HL-60 (cell line): ENCODE measurements at places on chromosomes 16 and 17.

GRCh38 chr17:78122931-78123249 lies 5.7 kb downstream of the TMC6 start:
- no peak for DNase-seq

DNA sequence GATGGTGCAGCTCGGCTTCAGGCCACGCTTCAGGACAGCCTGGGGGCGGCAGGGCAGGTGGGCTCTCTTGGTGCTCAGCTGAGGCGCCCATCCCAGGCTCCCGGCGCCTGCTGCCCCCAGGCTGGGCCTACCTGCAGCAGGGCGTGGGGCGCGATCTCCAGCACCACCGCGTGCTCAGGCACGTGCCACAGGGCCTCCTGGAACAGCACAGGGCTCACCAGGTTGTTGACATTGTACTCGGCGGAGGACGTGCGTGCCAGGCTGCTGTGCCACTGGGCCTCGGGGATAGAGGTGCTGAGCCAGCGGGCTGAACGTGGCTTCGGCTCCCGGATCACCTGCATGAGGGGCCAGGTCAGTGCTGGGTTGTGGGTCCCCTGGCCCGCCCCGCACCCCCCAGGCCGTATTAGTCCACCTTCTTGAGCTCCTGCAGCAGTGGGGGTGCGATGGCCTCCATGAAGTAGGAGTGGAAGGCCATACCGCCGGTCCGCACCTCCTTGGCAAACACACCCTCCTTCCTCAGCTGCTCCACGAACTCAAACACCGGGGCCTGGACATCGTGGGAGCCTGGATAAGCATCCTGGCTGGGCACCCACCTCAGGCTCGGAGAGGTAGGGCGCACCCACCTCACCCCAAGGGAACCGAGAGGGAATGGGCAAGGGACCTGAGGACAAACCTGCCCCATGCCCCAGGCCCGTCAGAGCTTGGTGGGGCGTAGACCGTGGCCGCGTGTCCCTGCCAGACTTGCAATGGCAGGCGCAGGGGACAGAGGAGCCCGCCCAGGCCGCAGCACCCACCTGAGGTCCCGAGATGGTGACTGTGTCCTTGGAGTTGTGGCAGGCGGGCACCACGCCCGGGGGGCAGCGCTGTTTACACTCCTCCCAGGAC lies 9.0 kb downstream of the FASN start:
- DNase-seq, result no peak

DNA sequence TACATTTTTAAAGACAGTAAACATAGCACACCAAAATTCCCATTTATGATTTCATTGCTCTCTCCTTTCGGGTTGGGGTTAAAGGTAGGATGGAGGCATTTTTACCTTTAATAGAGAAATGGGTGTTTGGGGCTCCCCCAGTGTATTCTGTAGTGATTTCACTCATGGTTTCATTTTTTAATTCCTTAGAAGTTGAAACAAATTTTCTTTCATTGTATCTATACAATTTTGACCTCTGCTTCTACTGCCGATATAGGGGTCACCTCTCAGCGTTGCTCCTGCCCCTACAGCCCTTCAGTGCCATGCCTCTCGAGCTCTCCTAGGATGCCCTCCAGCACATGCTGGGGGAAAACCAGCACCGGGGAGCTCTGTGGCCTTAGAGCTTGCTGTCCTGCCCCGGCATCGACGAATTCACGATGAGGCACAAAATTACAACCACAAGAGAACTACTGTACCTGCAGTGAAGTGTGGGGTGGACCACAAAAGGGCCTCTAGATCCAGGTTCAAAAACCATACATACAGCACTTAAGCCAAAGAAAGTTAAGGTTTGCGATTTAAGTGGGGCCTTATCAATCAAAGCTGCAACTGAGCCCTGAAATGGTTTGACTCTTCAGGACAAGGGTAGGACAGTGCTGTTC lies 39.3 kb downstream of the LITAFD start:
- no peak for DNase-seq

GRCh38 chr16:71880176-71880575 lies 3.8 kb downstream of the ZNF821 start:
- DNase-seq, result peak; percentile 69

DNA sequence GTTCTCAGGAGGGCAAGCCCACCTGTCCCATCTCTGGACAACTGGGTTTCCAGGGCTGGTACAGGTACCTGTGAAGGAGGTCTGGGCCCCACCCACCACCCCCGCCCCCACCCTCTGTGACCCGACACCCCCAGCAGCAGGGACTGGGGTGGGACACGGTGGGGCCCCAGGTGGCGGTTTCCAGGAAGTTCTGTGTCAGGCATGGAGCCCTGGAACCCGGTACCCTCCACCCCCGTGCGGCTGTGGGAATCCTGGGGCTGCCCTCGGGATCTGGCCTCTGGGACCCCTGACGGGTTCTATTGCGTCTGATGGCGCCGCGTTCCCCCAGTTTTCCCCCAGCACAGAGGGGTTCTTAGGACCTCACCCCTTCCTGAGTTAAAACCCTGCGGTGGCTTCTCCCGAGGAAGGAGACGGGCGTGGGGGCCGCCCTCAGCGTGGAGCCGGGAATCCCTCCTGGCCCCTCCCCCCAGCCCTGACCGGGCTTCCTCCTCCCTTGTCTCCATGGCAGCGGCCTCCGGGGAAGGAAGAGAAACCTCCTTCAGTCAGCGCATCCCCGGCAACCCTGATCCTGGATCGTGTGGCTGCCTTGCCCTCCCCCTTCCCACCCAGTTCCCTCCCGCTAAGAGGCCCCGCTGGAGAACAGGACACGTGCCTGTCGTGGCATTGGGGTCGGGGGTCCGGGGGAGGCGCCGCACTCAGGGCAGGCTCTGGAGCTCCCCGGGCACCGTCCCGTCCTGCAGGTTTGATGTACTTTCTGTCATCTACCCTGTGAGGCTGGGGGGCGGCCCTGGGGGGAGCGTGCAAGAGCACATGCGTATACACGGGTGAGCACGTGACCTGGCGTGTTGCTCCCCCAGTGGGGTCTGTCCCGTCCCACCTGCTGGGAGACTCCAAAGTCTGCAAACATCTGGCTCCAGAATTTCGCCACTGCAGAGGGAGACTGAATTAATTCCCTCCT lies 30.3 kb downstream of the CACNA1H start:
- no peak for DNase-seq

GRCh38 chr17:58317421-58318064 lies 11.1 kb downstream of the TSPOAP1 start:
- peak; percentile 79 for DNase-seq

DNA sequence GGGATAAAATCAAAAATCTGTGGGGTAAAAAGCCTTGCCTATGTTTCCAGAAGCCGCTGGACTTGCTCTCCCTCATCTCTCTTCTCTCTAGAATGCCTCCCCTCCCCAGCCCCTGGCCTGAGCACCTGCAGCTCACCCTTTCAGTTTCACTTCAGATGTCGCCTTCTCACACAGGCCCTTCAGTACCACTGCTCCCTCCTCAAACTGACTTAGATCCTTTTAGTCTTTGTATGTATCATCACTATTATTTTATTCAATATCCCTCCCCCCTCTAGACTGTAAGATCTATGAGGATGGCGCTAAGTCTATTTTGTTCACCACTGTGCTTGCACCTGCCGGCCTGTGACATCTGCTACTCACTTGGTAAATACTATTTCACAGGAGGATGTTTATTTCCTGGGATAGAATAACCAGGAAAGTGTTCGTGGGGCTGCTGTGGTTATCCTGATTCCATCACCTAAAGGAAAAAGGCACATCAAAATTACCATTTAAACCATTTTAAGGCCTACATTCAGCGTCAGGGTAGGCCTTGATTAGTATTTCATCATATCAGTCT lies 122.3 kb downstream of the MRTFB start:
- no peak for DNase-seq

- DNase-seq, result no peak
Measured at GRCh38 chr16:88585269-88585668, 15.1 kb downstream of the ZC3H18 start.

DNA sequence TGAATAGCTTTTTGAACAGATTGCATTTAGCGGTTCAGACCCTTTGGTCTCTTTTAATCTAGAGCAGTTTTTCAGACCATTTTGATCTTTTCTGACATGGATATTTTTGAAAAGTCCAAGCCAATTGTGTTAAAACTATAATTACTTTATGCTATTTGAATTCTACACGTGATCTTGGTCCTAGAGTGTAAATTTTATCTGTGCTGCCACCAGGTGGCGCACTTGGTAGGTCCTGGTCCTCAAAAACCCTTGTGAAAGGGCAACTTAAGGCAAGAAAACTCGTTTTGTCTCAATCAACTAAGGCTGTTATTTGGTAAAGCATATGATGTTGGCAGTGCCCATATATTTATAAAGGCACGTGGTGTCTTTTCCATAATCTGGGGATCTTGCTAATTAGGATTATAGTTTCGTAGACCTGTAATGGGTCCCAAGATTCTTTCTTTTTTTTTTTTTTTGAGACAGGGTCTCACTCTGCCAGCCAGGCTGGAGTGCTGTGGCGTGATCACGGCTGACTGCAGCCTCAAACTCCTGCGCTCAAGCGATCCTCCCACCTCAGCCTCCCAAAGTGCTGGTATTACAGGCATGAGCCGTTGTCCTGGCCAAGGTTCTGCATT lies 43.9 kb upstream of the TEX2 start:
- DNase-seq, result peak; percentile 65

GRCh38 chr16:9016824-9017223 lies 53.1 kb upstream of the USP7 start:
- DNase-seq, result peak; percentile 15

GRCh38 chr16:49800876-49801275 lies 55.0 kb downstream of the ZNF423 start:
- DNase-seq, result no peak

DNA sequence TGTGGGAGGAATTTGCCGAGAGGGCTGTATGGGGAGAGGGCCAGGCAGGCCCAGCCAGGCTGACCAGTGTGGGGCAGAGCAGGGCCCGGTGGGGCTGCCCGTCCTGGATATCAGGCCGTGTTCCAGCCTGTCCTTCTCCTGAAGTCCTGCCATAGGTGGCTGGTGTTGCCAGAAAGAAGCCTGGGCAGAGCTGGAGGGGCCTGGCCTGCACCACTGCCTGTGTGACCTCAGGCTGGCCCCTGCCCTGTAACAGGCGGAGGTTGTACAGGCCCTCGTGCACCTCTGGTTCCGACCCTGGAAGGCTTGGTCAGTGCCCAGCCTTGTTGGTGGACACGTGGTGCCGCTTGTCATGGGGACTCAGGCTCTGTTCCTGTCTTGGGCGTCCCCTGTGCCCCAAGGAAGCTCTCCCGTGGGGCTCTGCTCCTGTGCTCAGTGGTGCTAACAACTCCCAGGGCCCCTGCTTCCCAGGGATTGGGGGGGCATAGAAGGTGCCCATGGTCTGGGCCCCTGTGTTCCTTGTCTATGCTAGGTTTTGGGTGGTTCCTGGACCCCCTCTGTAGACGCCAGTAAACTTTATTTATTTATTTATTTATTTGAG lies 33.3 kb downstream of the ADCY7 start:
- DNase-seq, result no peak

- DNase-seq, result no peak
Measured at GRCh38 chr16:12917653-12918052, 16.3 kb downstream of the SHISA9 start.

DNA sequence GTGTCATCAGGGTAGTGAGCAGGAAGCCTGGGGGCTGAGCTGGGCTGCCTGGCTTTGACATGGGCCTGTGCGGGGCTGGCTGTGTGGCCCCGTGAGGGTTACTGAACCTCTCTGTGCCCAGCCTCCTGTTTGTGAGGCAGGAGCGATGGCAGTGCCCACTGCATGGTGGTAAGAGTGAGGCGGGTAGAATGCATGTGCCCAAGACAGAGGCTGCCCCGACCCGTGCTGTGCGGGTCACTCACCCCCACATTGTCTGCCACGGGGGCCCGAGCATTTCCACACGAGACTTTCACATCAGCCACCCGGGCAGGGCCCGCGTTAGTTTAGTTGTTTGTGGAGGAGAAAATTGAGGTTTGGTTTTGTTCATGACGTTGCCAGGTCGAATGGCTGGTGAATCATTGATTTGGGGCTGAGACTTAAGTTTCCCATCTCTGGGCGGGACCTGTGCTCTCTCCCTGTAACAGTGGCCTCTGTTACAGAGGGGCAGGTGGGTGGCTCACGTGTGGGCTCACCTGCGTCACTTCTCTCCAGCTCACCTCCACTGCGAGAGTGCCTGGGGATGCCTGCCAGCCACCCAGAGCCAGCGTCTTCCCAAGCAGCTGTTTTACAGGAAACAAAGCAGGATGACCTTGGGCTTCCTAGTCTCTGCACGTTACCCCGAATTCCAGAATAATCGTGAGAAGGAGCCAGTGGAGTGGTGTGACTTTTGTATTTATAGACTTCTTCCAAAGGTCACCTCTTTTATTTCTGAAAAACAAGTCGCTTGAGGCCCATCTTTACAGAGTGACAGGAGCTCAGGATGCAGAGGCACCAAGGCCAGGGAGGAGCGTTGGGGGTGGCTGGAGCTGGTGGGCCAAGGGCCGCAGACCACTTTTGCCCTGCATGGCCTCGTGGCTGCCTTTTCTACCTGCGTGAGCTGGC lies 150.6 kb downstream of the RPTOR start:
- DNase-seq, result no peak

- no peak for DNase-seq
Measured at GRCh38 chr17:75693500-75694481, 26.7 kb downstream of the SAP30BP start.

DNA sequence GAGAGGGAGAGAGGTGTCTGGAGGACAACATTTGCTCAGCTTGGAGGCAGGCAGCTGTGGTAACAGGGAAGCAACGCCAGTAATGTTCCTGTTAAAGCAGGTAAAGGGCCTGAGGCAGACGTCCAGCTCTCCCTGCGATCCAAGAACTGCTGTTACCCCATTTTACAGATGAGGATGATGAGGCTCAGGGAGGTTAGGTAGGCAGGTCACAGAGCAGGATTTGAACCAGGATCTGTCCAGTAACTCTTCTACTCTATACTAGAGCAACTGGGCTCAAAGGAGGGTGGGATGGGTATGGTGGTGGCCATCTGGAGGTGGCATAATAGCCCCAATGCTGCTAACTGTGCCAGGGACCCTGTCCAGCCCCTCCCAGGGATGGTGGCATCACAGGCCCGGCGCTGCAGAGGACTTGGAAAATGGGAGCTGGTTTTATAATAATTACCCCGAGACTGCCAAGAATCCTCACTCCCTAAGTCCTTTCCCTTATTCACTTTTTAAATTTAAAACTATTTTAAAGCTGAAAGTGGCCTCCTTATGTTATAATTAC lies 12.0 kb downstream of the CA7 start:
- DNase-seq, result no peak

- DNase-seq, result no peak
Measured at GRCh38 chr16:69796285-69797118, 34.4 kb downstream of the WWP2 start.

DNA sequence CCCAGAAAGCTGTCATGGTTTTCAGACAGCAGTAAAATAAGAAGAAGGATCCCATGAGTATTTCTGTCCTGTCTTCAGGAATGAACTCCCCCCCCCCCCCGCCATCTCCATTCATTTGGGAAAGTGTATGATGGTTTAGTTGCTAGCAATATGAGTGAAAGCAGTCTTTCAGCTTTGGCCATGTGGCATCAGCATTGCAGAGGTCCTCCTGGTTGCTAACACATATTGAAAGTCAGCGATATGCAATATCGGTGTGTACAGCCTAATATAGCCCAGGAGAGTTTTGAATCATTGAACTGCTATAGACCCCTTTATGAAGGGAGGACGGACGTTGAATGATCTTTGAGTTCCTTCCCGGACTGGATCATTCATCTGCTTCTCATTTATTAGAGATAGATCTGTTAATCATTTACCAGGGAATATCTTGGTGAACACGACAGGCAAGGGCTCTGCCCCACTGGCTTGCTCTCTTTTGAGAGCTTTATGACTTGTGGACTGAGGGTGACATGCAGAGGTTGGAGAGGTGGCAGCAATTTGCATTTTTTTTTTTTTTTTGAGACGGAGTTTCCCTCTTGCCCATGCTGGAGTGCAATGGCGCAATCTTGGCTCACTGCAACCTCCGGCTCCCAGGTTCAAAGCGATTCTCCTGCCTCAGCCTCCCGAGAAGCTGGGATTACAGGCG lies 25.2 kb downstream of the DEF8 start:
- no peak for DNase-seq
